Omental fat pad (tissue), 4 donors: ENCODE measurements at places on chromosomes 7 and 10. TPM values are rescaled to one million over a fixed set of nuclear protein-coding genes. Genes with fewer than 3 reads are reported as not detected.

The RELN gene
- 3.6 TPM for total RNA-seq

The POLR2J2 gene
- 7.0 TPM for total RNA-seq

The FAM107B gene
- 41.4 TPM for total RNA-seq

- no peak for DNase-seq
Measured at GRCh38 chr10:89888321-89889070, 187.1 kb downstream of the KIF20B start.

GRCh38 chr10:91589015-91589657, 43.7 kb downstream of the PPP1R3C start:
- DNase-seq, result no peak

GRCh38 chr10:1461016-1461415, 276.3 kb downstream of the ADARB2 start:
- no peak for DNase-seq

GRCh38 chr10:131576341-131577177, 265.0 kb upstream of the TCERG1L start:
- no peak for DNase-seq

- DNase-seq, result no peak
Measured at GRCh38 chr7:90584378-90584777, 11.7 kb upstream of the CDK14 start.

GRCh38 chr7:100629117-100629716, 12.1 kb downstream of the TFR2 start:
- DNase-seq, result no peak

DNA sequence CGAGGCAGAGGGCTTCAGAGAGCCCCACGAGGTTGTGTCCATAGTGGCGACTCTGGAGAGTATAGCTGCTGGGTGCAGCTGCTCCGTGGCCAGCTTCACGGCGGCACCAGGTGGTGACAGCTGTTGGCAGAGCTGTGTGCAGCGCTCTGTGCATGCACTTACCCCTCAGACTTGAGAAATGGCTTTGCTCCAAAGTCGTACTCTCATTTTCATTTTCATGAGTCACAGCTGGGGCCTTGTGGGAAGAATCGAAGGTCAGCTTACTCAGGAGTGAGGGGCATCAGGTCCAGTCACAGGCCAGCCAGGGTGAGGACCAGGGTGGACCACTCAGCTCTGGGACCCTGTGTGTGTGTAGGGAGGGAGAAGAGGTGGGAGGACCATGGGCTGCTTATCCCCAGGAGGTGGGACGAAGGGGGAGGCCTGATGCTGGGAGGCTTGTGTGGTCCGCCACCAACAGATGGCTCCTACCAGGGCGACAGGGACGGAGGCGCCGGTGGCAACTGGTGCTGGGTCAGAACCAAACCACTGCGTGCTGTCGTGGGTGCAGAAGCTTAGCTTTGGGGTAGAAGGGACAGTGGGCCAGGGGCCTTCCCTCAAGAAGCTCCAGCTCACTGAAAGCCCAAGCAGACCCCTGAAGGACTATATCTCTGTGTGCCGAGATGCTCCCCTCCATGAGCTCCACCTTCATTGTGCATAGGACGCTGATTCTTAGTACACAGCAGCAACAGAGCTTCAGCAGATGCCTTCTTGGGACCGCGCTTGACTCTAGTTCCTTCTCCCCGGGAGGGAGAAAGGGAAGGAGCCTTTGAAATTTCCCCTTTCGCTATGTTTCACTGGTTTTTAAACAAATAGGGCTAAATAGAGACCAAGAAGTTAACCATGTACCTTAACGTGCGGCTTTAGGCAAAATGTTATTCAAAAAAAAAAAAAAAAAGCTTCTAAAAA, 225.0 kb downstream of the CELF2 start:
- DNase-seq, result no peak

- DNase-seq, result no peak
Measured at GRCh38 chr10:93293999-93294398, 188.1 kb downstream of the MYOF start.

DNA sequence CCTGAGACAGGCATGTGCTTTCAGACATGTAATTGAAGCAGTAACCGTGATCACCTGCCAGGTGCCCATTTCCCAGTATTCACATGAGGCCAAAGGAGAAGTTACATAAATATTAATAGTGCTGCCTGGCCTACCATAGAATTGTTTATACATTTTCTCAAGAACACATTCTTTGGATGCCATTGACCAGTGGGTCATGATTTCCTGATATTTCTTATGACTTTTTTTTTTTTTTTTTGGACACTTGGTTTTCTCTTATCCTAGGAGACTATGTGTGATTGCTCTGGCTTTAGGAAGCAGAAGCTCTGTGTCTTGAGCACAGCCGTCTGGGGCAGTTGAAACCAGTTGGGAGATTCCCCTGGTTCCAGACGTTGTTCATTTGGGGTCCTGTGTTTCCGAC, 143.9 kb upstream of the NPS start:
- DNase-seq, result no peak
